ENCODE measurements at places on chromosomes 13 and 19.

GRCh38 chr13:113183450-113184129 lies 24.9 kb downstream of the PCID2 start:
- DNase-seq, result no peak

GRCh38 chr13:97030705-97031452 lies 36.6 kb upstream of the OXGR1 start:
- no peak for DNase-seq

GRCh38 chr13:39682310-39682709 lies 26.8 kb downstream of the COG6 start:
- DNase-seq, result no peak

- peak; percentile 65 for DNase-seq
These were observed 15.1 kb upstream of the CEACAM4 start for GRCh38 chr19:41641879-41642485.

DNA sequence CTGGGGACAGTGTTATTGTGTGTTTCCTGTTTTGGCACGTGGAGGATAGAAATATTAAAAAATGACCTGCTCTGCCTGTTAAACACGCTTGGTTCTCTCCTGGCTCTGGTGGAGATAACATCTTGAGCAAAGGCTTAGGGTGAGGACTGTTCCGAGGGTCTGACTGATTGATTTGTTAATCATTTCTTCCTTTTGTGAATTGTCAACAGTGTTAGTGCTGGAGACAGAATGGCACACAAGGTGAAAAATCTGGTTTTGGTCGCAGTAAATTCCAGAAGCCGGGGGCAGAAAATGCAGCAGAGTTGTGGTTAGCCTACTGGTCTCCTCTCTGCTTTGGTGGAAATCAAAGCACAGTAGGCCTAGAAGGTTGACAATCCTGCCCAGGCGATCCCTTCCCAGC lies 163.6 kb downstream of the FGF9 start:
- DNase-seq, result no peak

DNA sequence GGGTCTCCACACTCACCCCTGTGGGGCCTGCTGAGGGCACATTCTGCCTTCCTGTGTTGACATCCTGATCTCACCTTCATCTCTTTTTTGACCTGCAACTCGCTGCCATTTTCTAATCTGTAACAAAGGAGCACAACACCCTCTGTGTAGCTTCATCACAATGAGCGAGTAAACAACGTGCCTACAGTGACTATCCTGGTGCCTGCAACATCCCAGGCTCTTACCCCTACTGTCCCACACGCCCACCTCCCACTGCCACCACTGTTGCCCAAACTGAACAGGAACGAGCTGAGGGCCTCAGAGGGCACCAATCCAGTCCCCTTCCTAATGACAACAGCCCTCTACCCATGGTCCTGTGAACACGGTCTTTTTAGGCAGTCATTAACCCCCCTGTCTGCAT lies 102.2 kb upstream of the GJB6 start:
- no peak for DNase-seq

DNA sequence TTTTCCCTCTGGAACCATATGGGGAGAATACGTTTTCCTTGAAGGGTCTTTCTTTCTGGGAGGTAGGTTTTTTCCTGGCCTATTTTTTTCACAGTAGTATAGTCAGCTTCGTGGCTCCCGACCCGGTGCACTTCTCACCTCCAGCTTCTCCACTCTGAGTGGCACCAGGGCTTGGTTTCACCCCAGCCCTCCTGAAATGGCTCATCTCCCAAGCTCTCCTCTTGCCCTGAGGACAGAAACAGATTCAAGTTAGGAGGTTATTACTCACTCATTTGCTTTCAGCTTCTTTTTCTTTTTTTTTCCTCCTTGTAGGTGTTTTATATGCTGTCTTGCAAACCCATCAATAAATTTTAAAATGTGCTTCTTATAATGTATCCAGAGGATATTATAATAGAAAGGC lies 199.3 kb downstream of the RFC3 start:
- DNase-seq, result no peak

Data from activated T-cell treated with anti-CD3 and anti-CD28 coated beads for 24 hours (primary cell).